ENCODE measurements at places on chromosomes 11 and 22.

DNA sequence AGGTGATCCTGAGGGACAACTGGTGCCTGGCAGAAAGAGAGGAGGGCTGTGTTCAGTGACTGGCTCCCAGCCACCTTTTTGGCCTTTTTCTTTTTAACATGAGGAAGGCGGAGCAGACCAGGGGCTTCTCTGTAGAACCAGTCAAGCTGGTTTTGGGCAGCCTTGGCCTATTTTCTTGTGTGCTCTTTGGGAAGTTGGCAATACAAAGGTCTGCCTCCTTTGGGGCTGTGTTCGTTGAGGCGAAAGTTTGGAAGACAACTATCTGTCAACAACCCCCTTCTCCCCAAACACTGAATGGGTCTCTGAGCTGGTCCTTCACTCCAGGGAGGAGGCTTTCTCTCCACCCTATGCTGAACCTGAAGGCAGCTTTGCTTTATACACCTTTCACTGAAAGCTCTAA is 8.5 kb downstream of the MARK2 start:
- no peak for DNase-seq

DNA sequence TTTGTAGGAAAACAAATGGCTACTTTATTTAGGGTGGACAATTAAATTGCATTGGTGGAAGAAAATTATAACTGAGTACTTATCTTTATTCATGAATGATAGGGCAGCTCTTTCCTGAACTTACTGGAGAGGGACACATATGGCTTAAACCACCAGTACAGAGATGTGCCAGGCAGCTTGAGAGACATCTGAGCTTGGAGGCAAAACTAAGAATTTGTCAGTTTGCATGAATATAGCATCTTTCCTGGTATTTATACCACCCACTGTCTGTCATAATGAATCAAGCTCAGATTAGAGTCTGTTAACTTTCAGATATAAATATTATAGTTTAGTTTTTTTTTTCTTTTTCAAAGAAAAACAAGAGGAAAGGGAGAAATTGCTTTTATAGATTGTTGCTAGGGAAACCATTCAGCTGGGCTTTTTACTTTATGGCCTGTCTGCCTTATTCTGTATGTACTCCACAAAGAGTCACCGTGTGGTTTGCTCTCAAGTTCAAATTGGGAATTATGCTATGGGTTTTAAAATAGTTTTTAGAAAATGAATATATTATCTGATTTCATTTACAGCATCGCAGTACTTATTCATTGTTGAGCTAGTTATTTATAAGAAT is 477.0 kb upstream of the CHORDC1 start:
- no peak for DNase-seq

DNA sequence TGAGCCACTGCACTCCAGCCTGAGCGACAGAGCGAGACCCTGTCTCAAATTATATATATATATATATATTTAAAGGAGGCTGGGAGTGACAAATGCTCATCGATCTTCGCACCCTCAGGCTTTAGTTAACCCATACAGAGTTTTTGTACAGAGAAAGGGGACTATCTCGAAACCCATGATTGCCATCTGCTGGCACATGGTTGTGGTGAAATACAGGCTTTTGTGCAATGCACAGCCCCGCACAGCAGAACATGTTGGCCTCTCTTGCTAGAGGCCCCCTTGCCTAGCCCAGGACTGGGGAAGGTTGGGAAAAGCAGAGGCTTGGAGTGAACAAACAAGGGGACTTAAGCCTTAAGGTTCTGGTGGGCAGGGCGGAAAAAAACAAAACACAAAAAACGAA is 3.6 kb downstream of the MYBPC3 start:
- no peak for DNase-seq

DNA sequence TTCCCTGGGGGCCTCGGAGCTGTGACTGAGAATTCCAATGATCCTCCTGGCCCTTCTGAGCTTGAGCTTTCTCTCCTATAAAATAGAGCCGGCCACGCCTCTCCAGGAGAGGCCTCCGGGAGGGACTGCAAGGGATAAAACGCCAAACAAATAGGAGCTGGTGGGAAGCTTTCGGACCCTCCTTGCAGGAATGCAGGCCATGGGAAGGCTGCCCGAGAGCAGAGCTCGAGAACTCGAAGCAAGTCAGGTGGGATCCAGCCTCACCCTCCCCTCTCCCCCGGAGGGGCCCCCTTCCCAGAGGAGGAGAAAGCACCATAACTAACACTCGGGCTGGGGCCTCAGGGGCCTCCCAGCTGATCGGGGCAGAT is 34.6 kb downstream of the FLRT1 start:
- DNase-seq, result no peak

- DNase-seq, result no peak
Measured at GRCh38 chr22:23800297-23801237, 13.8 kb downstream of the SMARCB1 start.

DNA sequence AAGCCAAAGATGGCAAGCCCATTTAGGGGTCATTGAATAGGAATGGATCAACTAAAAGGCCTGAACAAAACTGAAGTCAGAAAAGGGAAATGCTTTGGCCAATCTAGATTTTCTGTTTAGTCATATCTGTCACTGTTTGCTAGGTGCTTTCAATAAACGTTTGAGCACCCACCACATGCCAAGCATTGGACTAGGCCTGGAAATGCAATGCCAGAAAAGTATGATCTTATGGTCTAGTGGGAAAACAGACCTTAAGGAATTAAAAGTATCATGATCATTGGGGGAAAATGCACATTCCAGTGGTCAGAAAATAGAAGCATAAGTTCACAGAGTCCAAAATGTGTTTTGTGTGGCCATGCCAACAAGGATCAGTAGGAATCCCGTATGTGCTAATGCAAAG is 76.8 kb upstream of the BIRC3 start:
- no peak for DNase-seq

DNA sequence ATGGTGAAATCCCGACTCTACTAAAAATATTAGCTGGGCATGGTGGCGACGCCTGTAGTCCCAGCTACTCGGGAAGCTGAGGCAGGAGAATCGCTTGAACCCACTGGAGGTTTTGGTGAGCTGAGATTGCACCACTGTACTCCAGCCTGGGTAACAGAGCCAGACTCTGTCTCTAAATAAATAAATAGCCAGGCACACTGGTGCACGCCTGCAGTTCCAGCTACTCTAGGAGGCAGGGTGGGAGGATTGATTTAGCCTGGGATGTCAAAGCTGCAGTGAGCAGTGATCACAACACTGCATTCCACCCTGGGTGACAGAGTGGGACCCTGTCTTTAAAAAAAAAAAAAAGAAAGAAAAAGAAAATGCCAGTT is 17.4 kb downstream of the SUSD2 start:
- no peak for DNase-seq

- no peak for DNase-seq
Measured at GRCh38 chr11:74409633-74410032, 11.4 kb upstream of the PGM2L1 start.

- no peak for DNase-seq
Measured at GRCh38 chr22:40216041-40216756, 38.5 kb downstream of the TNRC6B start.

- no peak for DNase-seq
Measured at GRCh38 chr11:1508491-1508891, 21.9 kb upstream of the MOB2 start.

- no peak for DNase-seq
Measured at GRCh38 chr11:10648871-10649270, 44.7 kb downstream of the IRAG1 start.

GRCh38 chr11:78660471-78660870 is 85.8 kb upstream of the NARS2 start:
- no peak for DNase-seq

Data from frontal cortex (tissue), 4 donors.